ENCODE measurements at places on chromosomes 7 and 10.

- DNase-seq, result no peak
Observed at GRCh38 chr10:116625845-116626244, 5.1 kb downstream of the PNLIPRP2 start.

GRCh38 chr10:69583106-69583505 is 9.9 kb upstream of the NEUROG3 start:
- no peak for DNase-seq

- DNase-seq, result no peak
Observed at GRCh38 chr7:137755427-137755826, 91.3 kb downstream of the DGKI start.

DNA sequence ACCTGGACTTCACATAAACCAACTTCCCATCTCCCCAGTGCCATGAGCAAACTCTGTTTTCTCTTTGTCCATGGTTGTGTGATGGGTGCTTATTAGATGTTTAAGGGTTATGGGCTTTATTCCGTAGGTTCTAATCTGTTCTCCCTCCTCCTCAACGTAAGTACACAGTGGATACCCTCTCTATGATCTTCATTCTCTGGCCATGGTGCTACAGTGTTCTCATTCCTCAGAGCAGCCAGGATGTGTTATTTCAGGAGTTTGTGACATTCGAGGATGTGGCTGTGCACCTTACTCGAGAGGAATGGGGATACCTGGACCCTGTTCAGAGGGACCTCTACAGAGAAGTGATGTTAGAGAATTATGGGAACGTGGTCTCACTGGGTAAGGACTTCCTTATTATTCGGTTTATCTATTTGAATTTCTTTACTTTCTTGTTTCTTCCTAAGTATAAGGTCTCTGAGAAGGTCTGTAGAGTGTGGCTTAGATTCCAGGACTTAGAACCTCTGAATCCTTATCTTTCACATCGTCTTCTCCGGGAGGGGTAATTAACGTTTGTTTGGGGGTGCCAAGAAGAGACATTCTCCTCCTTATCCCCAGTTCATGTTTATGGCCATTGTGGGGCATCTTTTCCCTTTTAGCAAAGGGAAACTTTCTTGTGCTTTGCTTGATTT is 3.8 kb downstream of the ZNF655 start:
- no peak for DNase-seq

DNA sequence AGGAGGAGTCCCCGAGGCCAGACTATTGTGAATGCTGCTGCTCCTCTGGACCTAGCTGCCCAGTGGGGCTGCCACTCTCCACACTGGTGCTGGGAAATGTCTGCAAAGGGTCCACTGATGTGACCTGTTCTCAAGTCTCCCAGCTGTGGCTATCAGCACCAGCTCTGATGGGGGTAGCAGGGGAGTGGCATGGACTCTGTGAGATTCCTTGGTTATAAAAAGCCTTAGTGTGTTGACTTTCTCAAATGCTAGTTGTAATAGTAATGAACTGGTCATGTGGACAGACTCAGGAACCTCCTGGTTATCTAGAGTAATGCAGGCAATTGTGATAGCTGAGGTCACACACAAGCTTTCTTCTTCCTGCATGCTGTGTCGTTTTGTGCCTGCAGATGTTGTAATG is 34.1 kb upstream of the ARMC3 start:
- no peak for DNase-seq

DNA sequence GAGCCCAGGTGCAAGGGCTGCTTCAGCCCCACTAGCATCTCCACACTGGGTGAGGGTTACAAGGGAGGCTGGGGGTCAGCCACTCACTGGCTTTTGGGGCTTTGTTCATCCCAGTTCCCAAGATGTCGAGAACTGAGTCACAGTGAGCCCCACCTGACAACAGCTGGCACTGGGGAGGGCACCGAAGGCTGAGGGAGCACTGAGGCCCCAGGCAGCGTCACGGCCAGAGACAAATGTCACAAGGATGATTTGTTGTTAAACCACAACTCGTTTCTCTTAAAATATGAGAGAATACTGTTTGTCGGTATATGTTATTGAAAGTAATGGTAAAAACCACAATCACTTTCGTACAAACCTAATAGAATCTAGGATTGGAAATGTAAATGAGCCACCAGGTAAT is 219.9 kb downstream of the CELF2 start:
- no peak for DNase-seq

GRCh38 chr7:29296421-29296820 is 101.8 kb downstream of the CHN2 start:
- no peak for DNase-seq

DNA sequence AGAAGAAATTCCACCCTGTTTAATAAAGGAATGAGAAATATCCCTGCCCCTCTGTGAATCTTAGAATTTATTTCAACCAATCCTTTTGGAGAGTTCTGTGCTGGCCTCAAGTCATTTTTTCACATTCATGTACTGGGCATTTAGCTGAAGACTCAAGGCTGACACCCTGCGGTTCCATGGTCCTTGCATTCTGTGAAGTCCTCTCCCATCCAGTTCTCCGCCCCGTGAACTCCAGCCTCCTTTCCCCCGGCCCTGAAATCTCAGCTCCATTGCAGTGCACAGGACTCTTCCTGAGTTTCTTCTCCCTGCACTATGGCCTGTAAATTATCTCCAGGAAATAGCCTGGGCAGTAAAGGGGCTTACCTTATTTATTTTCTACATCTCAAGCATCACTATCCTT is 183.0 kb upstream of the KCND2 start:
- DNase-seq, result no peak

- no peak for DNase-seq
Observed at GRCh38 chr10:133016493-133017202, 71.1 kb upstream of the ADGRA1 start.

DNA sequence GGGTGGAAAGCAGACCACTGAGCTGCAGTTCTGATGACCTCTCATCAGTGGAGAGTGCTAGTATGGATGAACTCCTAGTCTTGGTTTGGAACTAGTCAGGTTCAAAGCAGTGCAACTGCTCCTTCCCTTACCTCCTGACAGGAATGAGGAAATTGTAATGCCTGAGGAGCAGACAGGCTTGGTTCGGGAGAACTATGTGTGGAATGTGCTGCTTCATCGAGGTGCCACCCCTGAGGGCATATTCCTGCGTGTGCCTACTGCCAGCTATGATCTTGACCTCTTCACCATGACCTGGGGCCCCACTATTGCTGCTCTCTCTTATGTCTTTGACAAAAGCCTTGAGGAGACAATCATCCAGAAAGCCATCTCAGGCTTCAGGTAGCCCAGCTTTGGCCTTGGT is 27.4 kb upstream of the NFKB2 start:
- DNase-seq, result no peak

DNA sequence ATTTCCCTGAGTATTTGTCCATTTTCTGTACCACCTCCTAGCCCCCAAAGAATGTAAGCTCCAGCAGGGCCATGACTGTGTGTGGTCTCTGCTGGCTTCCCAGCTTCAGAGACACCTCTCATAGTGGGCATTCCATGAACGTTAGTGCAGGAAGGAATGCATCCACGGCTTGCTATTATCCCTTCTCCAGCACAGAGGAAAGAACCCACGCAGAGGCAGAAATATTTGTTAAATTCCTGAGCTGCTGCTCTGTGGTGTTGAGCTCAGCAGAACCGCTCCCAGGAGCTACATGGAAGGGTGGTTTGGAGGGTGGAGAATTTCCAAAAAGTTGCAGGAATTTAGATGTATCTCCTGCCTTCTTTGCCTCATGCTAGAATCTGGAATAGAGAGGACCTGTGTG is 275.2 kb downstream of the POU6F2 start:
- no peak for DNase-seq

DNA sequence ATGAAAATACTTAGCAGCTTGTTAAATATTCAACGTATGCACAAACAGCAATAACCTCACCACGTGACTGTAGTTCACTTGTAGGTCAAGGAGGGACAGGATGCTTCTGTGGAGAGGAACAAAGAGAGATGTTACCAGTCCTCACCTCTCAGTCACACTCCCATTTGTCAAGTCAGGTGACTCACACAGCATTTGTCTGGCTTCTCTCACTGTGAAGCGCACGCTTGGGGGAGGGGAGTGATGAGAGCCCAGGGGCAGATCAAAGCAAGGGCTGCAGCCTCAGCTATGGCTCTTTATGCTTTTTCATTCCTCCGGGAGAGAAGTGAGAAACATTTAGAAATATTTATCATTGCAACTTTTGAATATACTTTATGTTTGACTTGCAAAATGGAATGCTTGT is 2.9 kb upstream of the RBM20 start:
- DNase-seq, result no peak

GRCh38 chr10:46255801-46256747 is 30.7 kb upstream of the ANTXRL start:
- DNase-seq, result peak; percentile 45

DNA sequence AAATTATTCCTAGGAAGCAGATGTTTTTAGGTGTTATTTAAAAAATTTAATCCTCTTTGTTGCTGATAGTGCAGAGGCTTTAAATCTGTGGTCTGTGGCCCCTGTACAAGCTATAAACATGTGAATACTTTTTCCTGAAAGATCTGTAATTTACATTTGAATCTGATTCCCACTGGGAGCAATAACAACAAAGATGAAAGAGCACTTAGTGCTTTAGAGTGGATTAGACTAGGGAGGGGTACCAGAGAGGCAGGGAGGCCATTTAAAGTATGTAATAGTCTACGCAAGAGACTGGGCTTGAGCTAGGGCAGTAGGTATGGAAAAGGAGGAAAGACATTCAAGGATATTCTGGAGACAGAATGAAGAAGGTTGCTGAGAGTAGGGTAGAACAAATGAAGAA is 19.1 kb downstream of the BTRC start:
- no peak for DNase-seq

DNA sequence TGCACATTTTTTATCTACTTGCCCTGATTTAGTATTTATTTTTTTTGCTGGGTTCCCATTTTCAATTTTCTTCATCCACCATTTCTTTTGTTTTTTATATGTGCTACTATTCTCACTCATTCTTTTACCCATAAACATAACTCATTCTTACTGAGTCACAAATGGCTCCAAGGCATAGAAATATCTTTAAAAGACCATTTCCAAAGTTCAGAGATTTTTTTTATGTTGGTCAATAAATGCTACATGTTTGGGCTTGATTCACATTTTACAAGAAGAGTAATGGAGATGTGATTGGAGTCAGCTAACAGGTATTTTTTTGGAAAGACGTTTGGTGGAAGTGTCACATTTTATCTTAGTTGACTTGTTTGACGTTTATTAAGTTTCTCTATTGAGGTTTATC is 1303.2 kb upstream of the LRRTM3 start:
- DNase-seq, result no peak

GRCh38 chr10:69202332-69202731 is 17.8 kb upstream of the HKDC1 start:
- DNase-seq, result no peak

DNA sequence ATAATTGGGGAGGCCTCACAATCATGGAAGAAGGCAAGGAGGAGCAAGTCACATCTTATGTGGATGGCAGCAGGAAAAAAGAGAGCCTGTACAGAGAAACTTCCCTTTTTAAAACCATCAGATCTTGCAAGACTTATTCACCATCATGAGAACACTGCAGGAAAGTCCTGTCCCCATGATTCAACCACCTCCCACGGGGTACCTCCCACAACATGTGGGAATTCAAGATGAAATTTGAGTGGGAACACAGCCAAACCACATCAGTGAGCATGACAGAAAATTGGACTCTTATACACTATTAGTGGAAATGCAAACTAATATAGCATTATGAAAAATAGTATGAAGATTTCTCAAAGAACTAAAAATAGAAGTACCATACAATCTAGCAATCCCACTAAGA is 271.2 kb downstream of the MAGI2 start:
- DNase-seq, result no peak

DNA sequence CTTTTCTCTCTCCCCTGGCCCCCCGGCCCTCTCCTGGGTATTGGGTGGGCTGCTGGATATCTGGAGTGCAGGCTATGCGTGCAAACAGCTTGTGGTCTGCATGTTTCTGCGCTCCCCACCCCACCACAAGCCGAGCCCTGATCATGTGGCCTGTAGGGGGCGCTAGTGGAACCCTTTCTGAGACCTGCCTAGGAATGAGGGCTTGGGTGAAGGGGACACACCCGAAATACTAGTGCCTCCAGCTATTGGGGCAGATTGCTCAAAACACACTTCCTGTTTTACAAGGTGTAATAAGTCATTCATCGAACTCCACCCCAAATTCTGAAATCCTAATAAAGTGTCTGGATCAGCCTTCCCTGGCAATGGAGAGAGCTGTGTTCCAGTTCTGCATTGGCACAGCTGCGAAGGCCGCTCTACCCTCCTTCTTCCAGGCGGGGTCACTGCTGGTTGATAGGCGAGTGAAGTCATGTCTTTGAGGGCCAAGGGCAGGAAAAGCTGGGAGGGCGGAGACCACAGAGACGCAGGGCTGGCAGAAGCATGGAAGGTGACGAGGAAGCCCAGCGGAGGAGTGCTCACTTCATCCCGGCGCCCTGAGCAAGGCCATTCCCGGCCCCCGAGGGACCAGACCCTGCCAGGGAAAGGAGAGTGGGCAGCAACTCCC is 19.8 kb upstream of the PRRT4 start:
- no peak for DNase-seq

GRCh38 chr10:7334642-7334964 is 76.2 kb downstream of the SFMBT2 start:
- no peak for DNase-seq

DNA sequence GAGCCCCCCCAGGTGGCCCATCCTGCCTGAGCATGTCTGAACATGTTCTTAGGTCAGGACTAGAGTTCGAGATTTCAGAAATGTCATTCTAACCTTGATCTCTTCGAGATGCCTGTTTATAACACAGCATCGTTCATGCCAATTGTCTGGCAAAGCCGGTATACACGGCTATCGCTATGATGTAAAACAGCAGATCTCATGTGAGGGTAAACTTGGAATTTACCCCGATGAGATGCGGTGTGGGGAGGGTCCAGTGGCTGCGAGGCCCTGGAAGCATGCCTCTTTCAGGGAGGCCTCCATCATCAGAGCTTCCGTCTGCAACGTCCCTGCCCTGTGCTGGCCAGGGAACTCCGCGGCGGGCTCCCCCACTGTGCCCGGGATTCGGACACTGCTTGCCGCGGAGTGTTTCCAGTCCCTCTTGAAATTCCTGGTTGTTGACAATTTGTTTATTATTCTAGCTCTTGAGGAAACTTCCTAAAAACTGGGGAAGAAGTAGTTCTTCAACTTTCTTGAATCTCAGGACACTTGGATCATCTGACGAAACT is 168.6 kb upstream of the RHEB start:
- no peak for DNase-seq

- DNase-seq, result no peak
Observed at GRCh38 chr10:49398000-49398861, 2.3 kb upstream of the DRGX start.

GRCh38 chr7:16730937-16731336 is 22.6 kb upstream of the TSPAN13 start:
- DNase-seq, result no peak

- no peak for DNase-seq
Observed at GRCh38 chr7:38308140-38308539, 34.7 kb upstream of the TARP start.

GRCh38 chr7:129924602-129925001 is 28.2 kb downstream of the UBE2H start:
- DNase-seq, result no peak

- DNase-seq, result peak; percentile 95
Observed at GRCh38 chr7:141737836-141738591, at the start of gene SSBP1. Gene SSBP1 (plus strand): TSS chr7:141738358. CDS start chr7:141739167, 809 bp downstream.

Data from hippocampal formation (tissue), 2 donors.